Bone marrow (tissue), 2 donors: ENCODE measurements at places on chromosomes 3 and 15.

DNA sequence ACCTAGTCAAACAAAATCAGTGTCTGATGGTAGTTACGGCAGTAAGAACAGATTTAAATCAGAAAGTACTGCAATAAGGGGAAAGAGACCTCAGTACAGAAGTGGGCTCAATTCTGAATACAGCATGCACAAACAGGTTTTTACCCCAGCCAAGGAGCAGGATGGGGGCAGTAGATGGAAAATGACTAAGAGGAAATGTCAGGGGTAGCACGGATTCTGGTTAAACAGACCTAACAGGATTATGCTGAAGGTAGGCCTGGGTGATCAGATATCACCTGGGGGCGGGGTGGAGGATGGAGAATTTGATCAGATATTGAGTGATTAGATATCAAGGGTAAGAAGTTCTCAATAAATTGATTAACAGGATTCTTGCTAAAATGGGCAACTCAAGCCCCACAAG is 19.0 kb downstream of the MESD start:
- DNase-seq = no peak

DNA sequence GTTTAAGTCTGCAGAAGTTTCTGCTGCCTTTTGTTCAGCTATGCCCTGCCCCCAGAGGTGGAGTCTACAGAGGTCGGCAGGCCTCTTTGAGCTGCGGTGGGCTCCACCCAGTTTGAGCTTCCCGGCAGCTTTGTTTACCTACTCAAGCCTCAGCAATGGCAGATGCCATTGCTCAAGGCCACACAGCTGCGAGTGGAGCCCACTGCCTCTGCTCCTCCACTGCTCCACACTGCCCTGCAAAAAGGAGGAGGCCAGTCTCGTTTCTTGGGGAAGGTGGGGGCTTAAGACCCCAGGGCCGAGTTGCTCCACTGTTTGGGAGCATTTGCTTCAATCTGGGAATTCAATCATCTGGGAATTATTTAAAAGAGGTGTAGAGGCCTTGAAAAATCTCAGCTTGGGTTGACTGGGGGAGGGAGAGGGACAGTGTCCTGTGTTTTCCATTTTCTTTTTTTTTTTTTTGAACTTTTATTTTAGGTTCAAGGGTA is 144.6 kb upstream of the MEF2A start:
- DNase-seq = no peak

GRCh38 chr15:64754663-64755426 is 20.5 kb downstream of the RBPMS2 start:
- DNase-seq = no peak

- DNase-seq = no peak
These were observed 75.1 kb upstream of the MELTF start for GRCh38 chr3:197104738-197105137.

DNA sequence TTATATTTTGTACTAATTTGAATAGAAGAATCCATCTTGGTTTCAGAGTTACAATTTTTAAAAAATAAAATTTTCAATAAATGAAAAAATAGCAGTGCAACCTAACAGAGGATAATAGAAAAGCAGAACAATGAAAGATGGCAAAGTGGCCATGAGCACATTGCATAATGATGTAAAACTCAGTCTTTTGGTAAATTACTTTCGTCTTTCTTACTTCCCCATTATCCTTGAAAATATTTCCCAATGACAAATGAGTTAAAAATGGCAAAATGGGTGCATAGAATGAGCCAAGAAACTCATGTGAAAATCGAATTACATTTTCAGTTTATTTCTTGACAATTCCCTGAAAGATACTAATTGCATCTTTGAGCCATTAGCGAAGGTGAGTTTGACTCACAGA is 236.4 kb downstream of the CDIN1 start:
- DNase-seq = no peak

- no peak for DNase-seq
These were observed 476.3 kb downstream of the RBMS3 start for GRCh38 chr3:29757054-29757777.
